Dermis blood vessel endothelial cell (primary cell): ENCODE measurements at places on chromosomes 16 and 17. TPM values are rescaled to one million over a fixed set of nuclear protein-coding genes. Genes with fewer than 3 reads are reported as not detected.

GAS7 gene
- total RNA-seq = 4.8 and 6.7 TPM in 2 replicates

EZH1 gene
- 12.9 and 18.2 TPM in 2 replicates for total RNA-seq

SPATA22 gene
- under 0.01 and 0.23 TPM in 2 replicates for total RNA-seq

GRB7 gene
- total RNA-seq = 0.28 and 0.34 TPM in 2 replicates

MYH8 gene
- not detected in 2 replicates for total RNA-seq

TMEM100 gene
- total RNA-seq = 7.3 and 8.0 TPM in 2 replicates

WFIKKN2 gene
- total RNA-seq = not detected in 2 replicates

DNAI2 gene
- not detected in 2 replicates for total RNA-seq

MT1A gene
- 2.3 TPM in 1 of 2 replicates, not detected in the other for total RNA-seq

ASIC2 gene
- total RNA-seq = 0.17 TPM in 1 of 2 replicates, not detected in the other

CD300A gene
- total RNA-seq = not detected in 2 replicates

ABCA6 gene
- 15.7 and 39.6 TPM in 2 replicates for total RNA-seq

RNF222 gene
- total RNA-seq = 0.05 TPM in 1 of 2 replicates, not detected in the other

ABCC12 gene
- not detected in 2 replicates for total RNA-seq

CDRT15 gene
- total RNA-seq = not detected in 2 replicates

MAPT gene
- total RNA-seq = under 0.01 and 0.05 TPM in 2 replicates

SKAP1 gene
- 0.17 TPM in 1 of 2 replicates, not detected in the other for total RNA-seq

HSD17B1 gene
- total RNA-seq = 0.23 and 0.34 TPM in 2 replicates

LGALS9B gene
- not detected in 2 replicates for total RNA-seq

TM4SF5 gene
- total RNA-seq = not detected in 2 replicates
